Aortic smooth muscle cell (primary cell): ENCODE measurements at places on chromosomes 7 and 10. TPM values are rescaled to one million over a fixed set of nuclear protein-coding genes. Genes with fewer than 3 reads are reported as not detected.

The LRRC72 gene
- total RNA-seq = not detected in 2 replicates

The PILRB gene
- total RNA-seq = 7.4 and 9.9 TPM in 2 replicates

The SLC13A4 gene
- total RNA-seq = 1.6 and 2.3 TPM in 2 replicates

The COL1A2 gene
- total RNA-seq = 2,181 and 2,693 TPM in 2 replicates

The SAMD9 gene
- total RNA-seq = 25.6 and 26.8 TPM in 2 replicates

The MKI67 gene
- total RNA-seq = 12.4 and 15.7 TPM in 2 replicates

The MYO3A gene
- not detected in 2 replicates for total RNA-seq
